ENCODE measurements at places on chromosomes 2 and 18.
A peak's percentile ranks its signal among the peaks of the same experiment; 100 is the strongest.

DNA sequence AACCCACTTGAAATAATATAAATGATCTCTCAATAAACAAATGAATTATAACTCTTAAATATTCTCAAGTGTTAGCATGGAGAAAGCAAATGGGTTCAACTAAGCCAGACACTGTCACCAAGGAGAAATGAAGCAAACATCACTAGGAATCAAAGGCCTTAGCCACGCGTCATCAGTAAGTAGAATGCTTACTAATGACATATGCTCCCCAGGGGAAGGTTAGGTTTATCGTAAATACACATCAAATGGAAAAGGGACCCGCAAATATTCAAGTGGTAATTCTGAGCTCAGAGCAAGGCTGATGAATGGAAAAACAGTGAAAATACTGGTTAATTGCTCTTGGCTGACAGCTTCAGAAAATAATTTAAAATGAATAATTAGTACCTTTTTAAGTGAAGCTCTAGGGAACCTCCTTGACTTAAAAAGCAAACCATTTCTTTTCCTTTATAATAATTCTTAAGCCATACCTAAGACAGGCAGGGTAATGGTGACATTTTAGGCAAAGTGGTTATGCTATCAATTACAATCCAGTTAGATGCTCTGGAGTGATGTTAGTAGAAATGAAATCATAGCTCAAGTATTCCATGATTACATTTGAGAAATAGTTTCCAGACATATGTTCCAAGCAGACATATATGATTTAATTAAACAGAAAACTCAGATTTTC is 101.5 kb downstream of the ALPK2 start:
- DNase-seq = no peak

GRCh38 chr2:73176881-73177644 is 25.3 kb upstream of the NOTO start:
- peak; percentile 92 for DNase-seq

DNA sequence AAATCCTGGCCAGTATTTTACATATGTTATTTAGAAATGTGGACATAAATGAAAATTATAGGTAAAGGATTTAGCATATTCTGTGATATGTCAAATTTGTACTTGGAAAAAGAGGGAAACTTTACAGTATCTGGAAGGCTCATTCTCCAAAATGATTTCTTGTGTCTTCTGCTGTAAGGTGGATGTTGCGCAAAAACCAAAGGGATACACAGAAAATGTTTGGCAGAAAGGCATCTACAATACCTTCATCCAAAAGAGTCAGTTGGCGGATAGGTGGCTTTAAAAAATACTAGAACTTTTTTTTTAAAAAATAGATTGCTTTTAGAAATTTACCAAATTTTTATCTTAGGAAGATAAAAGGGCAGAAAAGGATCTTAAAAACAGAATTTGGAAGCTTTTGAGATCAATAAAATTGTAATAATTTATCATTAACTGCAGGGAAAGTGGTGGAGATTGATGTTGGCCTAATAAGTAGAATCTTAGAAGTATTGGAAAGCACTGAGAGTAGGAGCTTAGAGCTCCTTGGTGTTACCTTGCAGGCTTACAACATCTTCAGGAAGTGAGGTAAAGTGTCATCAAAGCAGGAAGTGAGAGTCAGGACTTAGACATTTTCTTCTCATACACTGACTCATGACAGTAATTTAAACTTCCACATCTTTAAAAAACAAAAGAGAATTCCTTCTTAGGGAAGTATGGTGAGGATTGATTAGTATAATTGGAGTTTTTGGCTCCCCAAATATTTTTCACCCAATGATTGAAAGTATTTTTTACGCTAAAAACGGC is 2.1 kb downstream of the NABP1 start:
- no peak for DNase-seq

GRCh38 chr2:85255813-85256594 is 71.8 kb downstream of the TGOLN2 start:
- peak; percentile 76 for DNase-seq

All from progenitor cell of endocrine pancreas (in vitro differentiated cells).